ENCODE measurements at places on chromosomes 6 and 20. TPM values are rescaled to one million over a fixed set of nuclear protein-coding genes. Genes with fewer than 3 reads are reported as not detected.
A peak's percentile ranks its signal among the peaks of the same experiment; 100 is the strongest.

- DNase-seq, result no peak
Measured at GRCh38 chr6:136503303-136504029, 46.8 kb downstream of the MAP7 start.

- peak; percentile 60 for DNase-seq
Measured at GRCh38 chr20:32019156-32019510, 8.9 kb downstream of the CCM2L start.

DNA sequence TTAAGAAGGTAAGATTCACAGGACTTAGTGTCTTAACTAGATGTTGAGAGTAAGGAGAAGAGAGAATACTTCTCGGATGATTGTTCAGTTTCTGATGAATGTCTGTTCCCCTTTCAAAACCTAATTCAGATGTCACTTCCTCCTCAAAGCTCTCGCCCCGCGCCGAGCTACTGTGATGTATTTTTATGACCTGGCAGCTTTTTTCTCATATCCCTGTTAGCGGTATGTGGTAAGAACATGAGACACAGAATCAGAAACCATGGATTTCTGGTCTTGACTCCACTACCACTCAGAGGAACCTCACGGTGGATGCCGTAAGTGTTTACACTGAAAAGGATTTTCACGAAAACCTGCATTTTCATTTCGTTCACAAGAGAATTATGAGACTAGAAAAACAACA is 48.4 kb downstream of the CEP43 start:
- DNase-seq, result no peak

The CTSA gene
- total RNA-seq, result 92.1 TPM
